ENCODE measurements at places on chromosomes 1 and 21. TPM values are rescaled to one million over a fixed set of nuclear protein-coding genes. Genes with fewer than 3 reads are reported as not detected.

TIAM1 gene
- 1.2 TPM for total RNA-seq

CFHR2 gene
- total RNA-seq = not detected

TNFRSF1B gene
- total RNA-seq = 30.0 TPM

DISC1 gene
- 1.6 TPM for total RNA-seq

ETNK2 gene
- total RNA-seq = 27.4 TPM

SEMA4A gene
- total RNA-seq = 0.35 TPM

OPRD1 gene
- not detected for total RNA-seq

MAP3K6 gene
- 34.9 TPM for total RNA-seq

CLK2 gene
- 24.1 TPM for total RNA-seq

SYNJ1 gene
- total RNA-seq = 1.4 TPM

ALX3 gene
- total RNA-seq = not detected

SH2D1B gene
- not detected for total RNA-seq

SRSF11 gene
- 56.5 TPM for total RNA-seq

CYP4X1 gene
- total RNA-seq = not detected

RPS6KC1 gene
- 16.1 TPM for total RNA-seq

ZFYVE9 gene
- 16.1 TPM for total RNA-seq

NCAM2 gene
- 1.2 TPM for total RNA-seq

SLC44A3 gene
- total RNA-seq = 0.18 TPM

RUNX1 gene
- 7.2 TPM for total RNA-seq

ZC3H12A gene
- total RNA-seq = 18.1 TPM

RRP1B gene
- total RNA-seq = 23.9 TPM

CD1C gene
- total RNA-seq = not detected

PIGK gene
- total RNA-seq = 35.8 TPM

JAM2 gene
- total RNA-seq = not detected

DYNLT5 gene
- total RNA-seq = 6.1 TPM

LORICRIN gene
- not detected for total RNA-seq

AXDND1 gene
- not detected for total RNA-seq

PROK1 gene
- not detected for total RNA-seq

FCMR gene
- not detected for total RNA-seq

LMX1A gene
- not detected for total RNA-seq

AK5 gene
- 17.0 TPM for total RNA-seq

S100A5 gene
- not detected for total RNA-seq

RUNX3 gene
- not detected for total RNA-seq

DIP2A gene
- total RNA-seq = 17.6 TPM

HJV gene
- not detected for total RNA-seq

AQP10 gene
- total RNA-seq = not detected

GFI1 gene
- 0.18 TPM for total RNA-seq

NEXN gene
- total RNA-seq = 2.9 TPM

TRIM63 gene
- not detected for total RNA-seq

ANKRD65 gene
- total RNA-seq = 6.6 TPM

KRTAP8-1 gene
- not detected for total RNA-seq

TIE1 gene
- total RNA-seq = 4.6 TPM

LIPI gene
- total RNA-seq = not detected

ZSCAN20 gene
- total RNA-seq = 4.3 TPM

GRIK3 gene
- not detected for total RNA-seq

KRTAP11-1 gene
- total RNA-seq = not detected

SDC3 gene
- 21.9 TPM for total RNA-seq

DAB1 gene
- not detected for total RNA-seq

Measured in myometrial cell (primary cell).